ENCODE measurements at places on chromosomes 6 and 20. TPM values are rescaled to one million over a fixed set of nuclear protein-coding genes. Genes with fewer than 3 reads are reported as not detected.

Gene USP49
- total RNA-seq: 2.9 TPM

Gene SLCO4A1
- 2.0 TPM for total RNA-seq

Gene EPB41L1
- total RNA-seq: 24.7 TPM

Gene RNF182
- 1.8 TPM for total RNA-seq

Gene PRSS16
- 0.11 TPM for total RNA-seq
